CD8-positive, alpha-beta T cell (primary cell): ENCODE measurements at places on chromosomes 11 and 22.

DNA sequence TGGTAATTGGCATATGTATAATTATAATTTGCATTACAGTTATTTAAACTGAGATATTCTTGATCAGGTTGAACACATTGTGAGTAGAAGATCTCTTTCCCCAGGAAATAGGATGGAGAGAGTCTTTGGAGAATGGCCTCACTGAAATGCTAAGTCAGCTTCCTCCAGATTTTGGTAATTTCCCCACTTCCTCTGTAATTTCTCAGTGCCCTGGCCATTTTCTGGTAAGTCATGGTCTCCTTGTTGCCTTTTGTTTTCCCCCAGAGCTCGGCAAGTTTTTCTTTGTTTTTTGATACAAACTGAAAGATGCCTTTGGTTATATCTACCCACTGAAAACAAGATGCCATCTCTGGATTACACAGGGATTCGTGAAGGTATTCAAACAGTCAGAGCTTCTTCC lies 12.8 kb upstream of the FBXO3 start:
- DNase-seq, result no peak

DNA sequence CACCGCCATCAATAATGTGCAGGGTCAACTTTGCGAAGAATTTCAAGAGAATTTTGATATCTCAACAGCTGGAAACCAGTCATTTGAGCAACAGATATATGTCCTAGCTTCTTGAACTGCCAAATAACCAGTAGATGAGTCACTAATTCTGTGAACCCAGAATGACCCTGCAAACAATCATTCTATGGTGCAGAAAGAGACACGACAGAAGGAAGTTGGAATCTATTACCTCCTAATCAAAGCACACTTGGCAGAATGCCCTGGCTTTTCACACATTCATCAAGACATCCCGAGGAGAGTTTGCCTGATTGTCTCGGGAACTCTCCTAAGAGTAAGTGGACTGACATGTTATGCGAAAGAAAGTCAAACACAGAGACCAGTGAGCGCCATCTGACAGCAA lies 621.1 kb downstream of the OPCML start:
- DNase-seq, result no peak

GRCh38 chr11:93608364-93608763 lies 53.1 kb upstream of the CEP295 start:
- DNase-seq, result no peak

- no peak for DNase-seq
These were observed 23.6 kb upstream of the TSKU start for GRCh38 chr11:76759517-76759916.

DNA sequence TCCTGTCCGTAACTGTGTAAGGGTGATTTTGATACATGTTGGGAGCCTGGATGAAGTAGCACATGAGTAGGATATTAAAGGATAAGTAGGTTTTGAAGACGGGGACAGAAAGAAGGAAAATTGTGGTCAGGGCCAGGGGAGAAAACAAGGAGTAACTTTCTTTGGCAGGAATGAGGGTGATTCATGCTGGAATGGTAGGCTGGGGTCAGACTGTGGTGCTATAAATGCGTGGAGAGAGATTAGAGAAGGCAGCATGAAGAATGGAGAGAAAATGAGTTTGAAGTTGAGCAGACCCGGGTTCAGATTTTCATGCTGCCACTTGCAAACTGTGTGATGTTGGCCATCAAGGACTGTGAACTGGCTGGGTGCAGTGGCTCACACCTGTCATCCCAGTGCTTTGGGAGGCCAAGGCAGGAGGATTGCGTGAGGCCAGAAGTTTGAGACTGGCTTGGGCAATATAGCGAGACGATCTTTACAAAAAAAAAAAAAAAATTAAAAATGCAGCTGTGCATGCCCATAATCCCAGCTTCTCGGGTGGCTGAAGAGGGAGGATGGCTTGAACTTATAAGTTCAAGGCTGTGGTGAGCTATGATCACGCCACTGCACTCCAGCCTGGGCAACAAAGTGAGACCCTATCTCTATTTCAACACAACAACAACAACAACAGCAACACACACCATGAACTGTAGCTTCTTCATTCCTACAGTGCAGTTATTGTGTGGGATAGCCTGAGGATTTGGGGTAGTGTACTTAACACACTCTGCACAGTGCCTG lies 22.3 kb downstream of the ZBTB16 start:
- DNase-seq, result no peak

DNA sequence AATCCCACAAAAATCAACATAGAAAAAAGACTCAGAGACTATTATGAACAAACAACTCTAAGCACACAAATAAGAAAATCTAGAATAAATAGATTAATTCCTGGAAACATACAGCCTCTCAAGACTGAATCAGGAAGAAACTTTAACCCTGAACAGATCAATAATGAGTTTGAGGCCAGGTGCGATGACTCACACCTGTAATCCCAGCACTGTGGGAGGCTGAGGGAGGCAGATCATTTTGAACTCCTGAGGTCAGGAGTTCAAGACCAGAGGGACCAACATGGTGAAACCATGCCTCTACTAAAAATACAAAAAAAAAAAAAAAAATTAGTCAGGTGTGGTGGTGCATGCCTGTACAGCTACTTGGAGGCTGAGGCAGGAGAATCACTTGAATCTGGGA lies 499.5 kb upstream of the LUZP2 start:
- DNase-seq, result no peak

- peak; percentile 53 for DNase-seq
These were observed 1.8 kb downstream of the FLI1 start for GRCh38 chr11:128695539-128696221.

GRCh38 chr22:39558254-39558727 lies 12.3 kb upstream of the CACNA1I start:
- DNase-seq, result no peak

GRCh38 chr11:13329670-13330356 lies 52.2 kb downstream of the BMAL1 start:
- no peak for DNase-seq

DNA sequence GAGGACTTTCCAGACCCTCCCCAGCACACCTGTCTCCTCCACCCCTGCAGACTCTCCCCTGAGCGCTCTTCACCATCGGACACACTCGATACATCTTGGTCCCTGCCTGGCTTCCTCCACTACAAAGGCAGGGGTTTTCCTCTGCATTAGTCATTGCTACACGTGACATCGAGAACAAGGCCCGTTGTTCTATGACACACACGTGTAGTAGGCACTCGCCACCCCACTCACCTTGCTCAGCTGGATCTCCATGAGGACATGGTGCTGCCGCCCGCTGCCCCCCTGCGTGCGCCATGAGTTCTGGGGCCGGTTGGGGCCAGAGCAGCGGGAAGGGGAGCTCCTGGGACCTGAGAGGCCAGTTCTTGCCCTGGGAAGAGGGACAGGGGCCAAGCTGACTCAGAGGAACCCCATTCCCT lies 16.7 kb downstream of the ATG2A start:
- peak; percentile 57 for DNase-seq

DNA sequence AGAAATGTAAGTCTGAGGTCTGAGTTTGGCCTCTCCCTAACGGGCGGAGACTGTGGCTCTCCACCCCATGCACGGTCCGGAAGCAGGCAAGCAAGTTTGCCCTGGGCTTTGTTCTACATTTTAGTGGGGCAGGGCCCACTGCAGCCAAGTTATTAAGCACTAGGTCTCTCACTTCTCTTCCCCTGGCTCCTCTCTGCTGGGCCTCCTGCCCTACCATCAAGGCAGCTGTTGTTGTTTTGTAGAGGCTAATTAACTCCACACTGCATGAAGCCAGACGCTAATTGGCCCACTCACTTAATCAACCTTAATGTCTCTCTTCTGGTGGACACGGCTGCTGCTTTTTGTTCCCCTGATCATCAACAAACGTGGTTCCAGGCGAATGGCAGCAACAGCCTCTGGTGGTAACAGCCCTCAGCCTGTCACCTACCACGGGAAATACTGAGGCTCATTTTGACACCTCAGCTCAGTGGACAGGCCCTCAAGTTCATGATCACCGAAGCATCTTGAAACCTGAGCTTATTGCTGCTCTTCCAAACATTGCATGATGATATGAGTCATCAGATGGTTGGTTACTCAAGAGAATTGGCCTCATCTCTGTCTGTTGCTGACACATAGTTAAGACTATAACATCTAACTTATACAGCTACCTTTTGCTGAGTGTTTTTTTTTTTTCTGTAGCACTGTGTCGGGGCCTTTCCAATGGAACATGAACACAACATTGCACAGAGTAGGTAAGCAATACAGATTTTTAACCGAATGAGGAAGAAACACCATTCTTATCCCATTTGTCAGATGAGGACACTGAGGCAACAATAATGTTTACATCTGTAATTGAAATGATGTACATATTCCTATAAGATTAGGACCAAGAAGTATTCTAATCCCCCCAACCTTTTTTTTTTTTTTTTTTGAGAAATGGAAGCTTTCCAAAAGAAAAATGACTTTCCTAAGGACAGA lies 20.8 kb upstream of the LMO2 start:
- no peak for DNase-seq

DNA sequence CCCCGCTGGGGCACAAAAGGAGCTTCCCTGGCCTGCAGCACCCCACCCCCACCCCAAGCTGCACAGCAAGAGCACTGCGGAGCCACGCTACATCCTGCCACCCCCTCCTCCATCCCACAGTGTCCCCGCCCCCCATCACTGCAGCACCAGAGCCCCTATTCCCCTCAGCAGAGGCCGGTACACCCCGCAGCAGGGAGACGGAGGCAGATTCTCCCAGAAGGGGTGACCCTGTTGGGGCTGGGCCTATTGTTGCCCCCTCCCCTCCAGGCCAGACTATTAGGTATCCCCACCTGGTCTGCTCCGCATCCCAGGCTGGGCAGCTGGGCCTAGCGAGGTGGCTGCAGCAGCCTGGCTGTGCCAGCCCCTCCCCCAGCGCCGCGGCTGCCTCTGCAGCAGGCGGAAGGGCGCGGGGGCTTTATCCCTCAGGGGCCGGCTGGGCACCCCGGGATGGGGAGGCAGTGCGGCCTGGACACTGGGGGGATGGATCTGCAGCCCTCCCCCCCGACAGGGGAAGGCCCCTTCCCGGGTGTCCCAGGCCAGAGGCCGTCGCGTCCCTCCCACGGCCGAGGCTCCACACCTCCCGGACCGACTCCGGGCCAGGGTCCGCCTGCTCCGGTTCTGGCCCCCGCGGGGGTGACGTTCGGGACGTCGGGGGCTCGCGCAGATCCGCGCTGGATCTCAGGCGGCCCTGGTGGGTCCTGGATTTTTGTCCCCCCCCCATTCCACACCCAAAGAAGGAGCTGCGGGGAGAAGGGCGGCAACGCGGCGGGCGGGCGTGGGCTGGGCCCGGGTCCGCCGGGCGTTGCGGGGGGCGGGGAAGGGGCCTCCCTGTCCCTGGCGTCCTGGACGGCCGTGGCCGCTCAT lies 943 bp downstream of the DUSP8 start:
- DNase-seq, result peak; percentile 60

- no peak for DNase-seq
These were observed 630 bp downstream of the PIK3IP1 start for GRCh38 chr22:31291481-31292235.

DNA sequence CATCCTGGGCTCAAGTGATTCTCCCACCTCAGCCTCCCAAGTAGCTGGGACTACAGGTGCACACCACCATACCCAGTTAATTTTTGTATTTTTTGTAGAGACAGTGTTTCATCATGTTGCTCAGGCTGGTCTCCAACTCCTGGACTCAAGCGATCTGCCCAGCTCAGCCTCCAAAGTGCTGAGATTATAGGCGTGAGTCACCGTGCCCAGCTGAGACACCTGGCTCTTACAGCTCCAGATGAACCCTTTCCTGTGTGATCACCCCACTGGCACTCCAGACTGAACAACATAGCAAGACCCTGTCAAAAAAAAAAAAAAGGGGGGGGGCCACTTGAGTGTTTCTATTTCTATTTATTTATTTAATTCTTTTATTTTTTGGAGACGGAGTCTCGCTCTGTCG lies 1.0 kb upstream of the ADSL start:
- no peak for DNase-seq

- DNase-seq, result no peak
These were observed 280.4 kb downstream of the DCDC1 start for GRCh38 chr11:31089117-31089516.

DNA sequence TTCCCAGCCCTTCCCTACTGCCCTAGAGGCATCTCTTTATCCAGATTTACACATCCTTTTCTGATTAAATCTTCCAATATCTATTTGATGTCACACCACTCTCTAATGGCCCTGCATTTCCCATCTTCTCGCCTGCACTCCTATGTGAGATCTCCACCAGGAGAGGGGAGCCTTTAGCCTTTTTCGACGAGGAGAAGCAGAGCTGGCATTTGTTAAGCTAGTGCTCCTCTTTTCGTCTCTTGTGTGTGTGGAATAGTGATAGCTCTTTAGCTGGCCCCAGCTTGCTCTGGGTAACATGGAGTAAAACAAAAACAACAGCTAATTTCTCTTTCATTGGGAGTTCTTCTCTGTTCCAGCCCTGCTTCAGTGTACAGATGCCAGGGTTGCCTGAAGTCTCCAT lies 536.5 kb downstream of the NTM start:
- no peak for DNase-seq

- DNase-seq, result no peak
These were observed 40.5 kb downstream of the TPCN2 start for GRCh38 chr11:69089258-69089657.

DNA sequence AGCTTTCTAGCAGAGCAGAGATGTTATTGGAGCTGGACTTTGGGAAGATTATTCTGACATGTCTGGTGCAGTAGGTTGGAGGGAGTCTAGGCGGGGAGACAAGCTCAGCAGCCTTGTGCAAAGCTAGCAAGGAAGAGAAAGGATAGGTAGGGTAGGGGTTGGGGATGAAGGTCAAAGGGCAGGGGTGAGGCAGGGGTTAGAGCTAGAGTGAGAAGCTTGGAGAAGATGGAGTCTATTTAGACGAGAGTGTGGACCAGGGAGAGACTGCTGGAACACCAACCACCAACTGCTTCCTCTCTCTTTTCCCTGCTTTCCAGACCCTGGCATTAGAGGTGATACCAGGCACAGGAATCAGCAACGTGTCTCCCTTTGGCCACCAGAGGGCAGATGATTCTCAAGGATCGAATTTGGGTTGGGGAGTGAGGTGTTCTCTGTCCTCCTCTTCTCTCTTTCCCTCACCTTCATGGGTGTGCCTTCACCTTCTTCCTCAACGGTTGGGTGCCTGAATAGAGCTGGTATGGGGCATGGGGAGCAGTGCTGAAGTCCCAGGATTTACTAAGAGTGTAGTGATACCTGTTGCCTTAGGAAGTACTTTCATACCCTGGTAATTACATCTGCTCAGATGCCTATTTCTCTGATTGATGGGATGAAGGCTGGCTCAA lies 1.8 kb upstream of the MARK2 start:
- DNase-seq, result peak; percentile 76

GRCh38 chr22:31789803-31790202 lies 36.0 kb downstream of the DEPDC5 start:
- DNase-seq, result no peak

DNA sequence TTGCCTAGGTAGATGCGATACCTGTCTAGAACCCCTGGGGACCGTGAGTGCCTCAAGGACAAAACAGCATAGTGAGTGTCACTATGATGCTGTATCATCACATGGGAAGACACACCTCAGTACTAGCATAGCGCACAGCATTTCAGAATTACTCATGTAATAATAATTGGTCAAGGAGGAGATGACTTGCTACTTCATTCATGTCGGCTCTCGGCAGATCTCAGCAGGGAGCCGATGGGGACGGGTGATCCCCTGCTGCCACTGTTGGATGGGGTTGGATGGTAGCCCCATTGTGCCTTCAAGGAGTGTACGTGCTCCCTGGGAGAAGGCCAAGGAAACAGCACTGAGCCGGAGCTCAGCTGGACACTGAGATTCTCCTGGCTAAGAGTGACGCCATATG lies 186.9 kb downstream of the EFCAB6 start:
- no peak for DNase-seq

GRCh38 chr11:45470794-45471167 lies 184.6 kb upstream of the SYT13 start:
- no peak for DNase-seq

- DNase-seq, result no peak
These were observed 24.2 kb upstream of the KRTAP5-6 start for GRCh38 chr11:1672613-1673350.
